Activated CD4-positive, alpha-beta T cell treated with anti-CD3 and anti-CD28 coated beads, Interleukin-2, amount 10 ng/mL, durations not matched to agents 7 days and 5 days (primary cell): ENCODE measurements at places on chromosomes 6 and 20. TPM values are rescaled to one million over a fixed set of nuclear protein-coding genes. Genes with fewer than 3 reads are reported as not detected.
A peak's percentile ranks its signal among the peaks of the same experiment; 100 is the strongest.

DNA sequence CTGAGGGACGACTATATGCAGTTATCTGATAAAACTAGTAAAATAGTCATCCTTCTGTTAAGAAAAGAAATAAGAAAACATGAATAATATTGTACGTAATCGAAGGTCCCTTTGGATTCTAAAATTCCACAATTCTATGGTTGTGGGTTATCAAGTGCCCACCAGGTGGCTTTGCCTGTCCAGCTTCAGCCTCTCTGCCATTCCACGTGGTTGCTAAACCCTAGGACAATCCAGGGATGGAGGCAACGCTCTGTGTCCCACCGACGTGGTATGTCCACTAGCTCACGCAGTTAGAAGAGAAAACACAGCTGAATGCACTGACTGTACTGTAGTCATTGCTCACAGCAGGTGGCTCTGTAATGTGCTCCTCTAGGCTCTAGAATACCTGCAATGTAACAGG, 349.3 kb downstream of the FARS2 start:
- DNase-seq, result no peak

- DNase-seq, result no peak
Observed at GRCh38 chr6:43819958-43820357, 49.9 kb downstream of the VEGFA start.

IYD gene
- total RNA-seq, result not detected

DNA sequence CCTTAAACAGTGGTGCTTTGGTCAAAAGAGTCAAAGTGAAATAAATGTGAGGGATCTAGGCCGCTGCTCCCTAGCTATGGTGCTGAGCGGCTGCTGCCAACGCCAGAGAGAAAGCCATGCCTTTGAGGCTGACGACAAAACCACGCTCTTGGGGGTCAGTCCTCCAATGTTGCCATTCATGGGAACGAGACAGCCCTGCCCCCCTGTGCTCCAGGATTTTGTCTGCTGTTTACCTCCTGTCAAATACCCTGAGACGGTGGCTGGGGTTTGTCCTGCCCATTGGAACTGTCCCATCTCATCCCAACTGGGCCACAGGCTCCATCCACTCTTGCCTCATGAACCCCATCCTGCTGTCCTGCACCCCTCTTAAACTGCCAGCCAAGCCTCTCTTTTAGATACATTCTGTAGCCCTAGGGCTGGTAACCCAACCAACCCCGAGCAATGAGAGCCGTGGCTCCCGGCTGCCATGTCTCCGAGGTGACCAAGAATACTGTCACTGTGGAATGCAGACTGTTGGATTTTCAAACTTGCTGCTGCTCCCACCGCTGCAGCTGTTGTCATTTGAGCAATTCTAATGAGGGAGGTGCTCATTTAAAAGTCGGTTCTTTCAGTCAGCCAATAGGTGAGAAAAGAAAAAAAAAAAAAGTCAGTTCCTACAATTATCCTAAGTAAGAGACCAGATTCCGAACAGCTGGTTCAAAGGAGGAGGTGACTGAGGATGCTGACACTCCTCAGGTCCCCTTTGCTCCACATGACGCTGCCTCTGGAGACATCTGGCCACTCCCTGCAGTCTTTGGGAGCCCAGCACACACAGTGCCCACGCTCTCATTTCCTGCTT, 73.1 kb upstream of the QKI start:
- DNase-seq, result no peak

DNA sequence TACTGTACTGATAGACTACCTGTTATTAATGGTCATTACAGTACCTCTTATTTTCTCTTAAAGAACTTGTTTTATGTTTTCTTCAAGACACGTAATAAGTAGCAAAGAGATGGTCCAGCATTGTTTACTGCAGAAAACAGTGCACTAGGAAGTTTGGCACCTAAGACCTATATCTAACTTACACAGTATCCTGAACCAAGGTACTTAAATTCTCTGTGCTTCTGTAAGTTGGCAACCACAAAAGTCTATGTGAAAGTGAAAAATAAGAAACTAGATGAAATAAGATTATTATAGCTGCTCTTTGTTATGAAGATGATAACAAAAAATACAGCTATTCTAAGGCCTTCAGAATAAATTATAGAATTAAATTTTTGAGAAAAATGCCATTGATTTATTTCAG, 411.7 kb upstream of the SOX4 start:
- DNase-seq, result no peak

DNA sequence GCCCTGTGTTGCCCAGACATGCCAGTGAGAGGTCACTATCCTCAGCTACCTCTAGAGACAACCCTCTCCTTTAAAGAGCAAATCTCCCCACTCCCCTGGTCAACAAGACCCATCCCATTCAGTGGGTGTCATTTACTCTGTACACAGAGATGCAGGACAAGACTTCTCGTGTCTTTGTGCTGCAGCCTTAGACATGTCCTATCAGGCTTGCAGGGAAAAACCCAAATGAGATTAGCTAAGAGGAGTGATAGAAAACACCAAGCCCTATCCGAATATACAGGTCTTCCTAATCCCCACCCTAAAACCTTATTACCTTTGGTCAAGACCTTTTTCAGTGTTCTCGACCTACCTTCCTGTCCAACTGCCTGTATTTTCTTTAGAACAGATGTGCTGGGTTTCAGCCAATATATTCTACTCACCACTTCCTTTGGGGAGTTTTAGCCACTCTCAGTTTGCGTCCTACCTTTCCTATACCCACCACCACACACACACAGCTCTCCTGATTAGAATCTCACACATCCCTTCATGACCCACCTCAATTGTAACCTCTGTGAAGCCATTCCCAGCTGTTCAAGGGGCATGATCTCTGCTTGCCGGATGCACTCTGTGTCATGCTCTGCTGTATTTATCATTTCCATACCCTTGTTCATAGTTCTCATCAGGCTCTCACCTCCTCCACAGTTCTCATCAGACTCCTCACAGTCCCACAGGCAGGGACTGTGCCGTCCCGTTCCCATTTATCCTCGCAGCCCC, 39.7 kb downstream of the TRAM2 start:
- no peak for DNase-seq

- DNase-seq, result no peak
Observed at GRCh38 chr20:10705801-10706459, 32.1 kb upstream of the JAG1 start.

- no peak for DNase-seq
Observed at GRCh38 chr6:41588111-41588510, 41.9 kb downstream of the FOXP4 start.

DNA sequence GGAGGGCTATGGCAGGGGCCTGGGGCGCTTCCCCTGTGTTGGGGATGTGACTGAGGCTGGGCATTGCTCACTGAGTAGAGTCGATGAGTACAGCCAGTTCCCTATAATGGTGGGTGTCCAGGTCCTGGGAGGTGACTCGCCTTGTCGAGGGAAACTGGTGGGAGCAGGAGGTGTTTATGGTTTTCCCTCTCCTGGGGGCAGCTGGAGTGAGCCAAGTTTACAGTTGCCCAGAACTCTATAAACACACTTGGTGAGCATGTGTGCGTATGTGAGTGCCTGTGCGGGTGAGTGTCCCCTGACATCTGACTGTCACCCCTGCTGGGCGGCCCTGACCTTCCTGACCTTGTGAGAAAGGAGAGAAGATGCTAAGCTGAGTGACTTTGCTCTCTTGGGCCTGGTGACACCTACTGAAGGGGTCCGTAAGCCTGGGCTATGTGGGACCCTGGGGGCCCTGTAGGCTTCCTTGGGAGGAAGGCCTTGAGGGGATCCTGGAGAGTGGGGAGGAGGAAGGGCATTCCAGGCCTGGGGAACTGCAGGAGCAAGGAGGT, 65.9 kb downstream of the VEGFA start:
- DNase-seq, result no peak

- no peak for DNase-seq
Observed at GRCh38 chr6:86949771-86950170, 12.4 kb downstream of the HTR1E start.

HLA-DQA2 gene
- 0.62 TPM for total RNA-seq

GRCh38 chr6:68975064-68975463, 340.0 kb downstream of the ADGRB3 start:
- DNase-seq, result no peak

- no peak for DNase-seq
Observed at GRCh38 chr6:44156494-44157151, 2.0 kb upstream of the CAPN11 start.

DNA sequence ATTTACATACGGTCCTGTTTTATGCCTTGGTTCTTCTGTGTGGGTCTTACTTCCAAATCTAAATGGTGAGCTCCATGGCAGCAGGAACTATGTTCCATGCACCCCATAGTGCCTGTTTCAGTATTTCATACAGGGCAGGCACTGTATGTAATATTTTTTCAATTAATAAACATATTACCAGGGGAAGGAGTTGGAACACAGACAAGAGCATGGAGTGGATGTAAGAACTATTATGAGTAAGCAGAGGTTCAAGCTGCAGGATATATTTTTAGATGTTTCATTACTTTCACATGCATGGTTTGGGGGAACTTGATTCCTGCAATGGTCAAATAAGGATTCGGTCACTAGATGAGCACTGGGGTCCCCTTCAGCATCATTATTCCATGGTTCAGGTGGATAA, 108.3 kb downstream of the KIF13A start:
- DNase-seq, result no peak

DNA sequence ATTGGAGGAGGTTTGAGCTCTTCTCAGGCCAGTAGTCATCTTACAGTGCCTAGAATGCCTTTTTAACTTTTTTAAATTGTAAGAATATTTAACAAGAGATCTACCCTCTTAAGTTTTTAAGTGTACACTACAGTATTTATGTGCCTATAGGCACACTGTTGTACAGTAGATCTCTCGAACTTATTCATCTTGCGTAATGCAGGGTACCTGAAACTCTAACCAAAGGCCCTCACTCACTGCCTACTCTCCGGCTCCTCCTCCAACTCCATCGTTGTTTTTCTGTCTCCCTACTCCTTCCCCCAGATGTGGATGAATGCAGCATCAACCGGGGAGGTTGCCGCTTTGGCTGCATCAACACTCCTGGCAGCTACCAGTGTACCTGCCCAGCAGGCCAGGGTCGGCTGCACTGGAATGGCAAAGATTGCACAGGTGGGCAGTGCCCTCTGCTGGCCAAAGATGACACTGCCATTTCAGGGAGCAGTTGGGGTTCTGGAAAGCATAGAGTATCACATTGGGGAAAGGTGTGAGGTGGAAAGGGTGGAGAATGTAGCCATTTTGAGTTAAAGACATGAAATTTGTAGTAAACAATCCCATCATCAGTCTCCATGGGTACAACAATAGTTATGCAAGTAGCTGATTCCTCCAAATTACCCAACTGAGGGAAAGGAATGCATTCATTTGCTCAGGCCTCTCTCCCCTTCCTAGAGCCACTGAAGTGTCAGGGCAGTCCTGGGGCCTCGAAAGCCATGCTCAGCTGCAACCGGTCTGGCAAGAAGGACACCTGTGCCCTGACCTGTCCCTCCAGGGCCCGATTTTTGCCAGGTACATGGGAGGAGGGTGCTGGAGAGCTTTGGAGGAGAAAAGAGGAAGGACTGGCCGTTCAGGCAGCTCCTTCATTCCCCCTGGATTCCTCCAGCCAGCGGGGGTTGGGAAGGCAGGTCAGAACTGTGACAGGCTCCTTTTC, 18.4 kb upstream of the ZNF76 start:
- DNase-seq, result peak; percentile 76

HEBP2 gene
- total RNA-seq, result 11.7 TPM

GRCh38 chr6:144867761-144868160, 582.6 kb downstream of the UTRN start:
- DNase-seq, result no peak

- DNase-seq, result no peak
Observed at GRCh38 chr6:4560221-4561077, 215.8 kb upstream of the CDYL start.

DNA sequence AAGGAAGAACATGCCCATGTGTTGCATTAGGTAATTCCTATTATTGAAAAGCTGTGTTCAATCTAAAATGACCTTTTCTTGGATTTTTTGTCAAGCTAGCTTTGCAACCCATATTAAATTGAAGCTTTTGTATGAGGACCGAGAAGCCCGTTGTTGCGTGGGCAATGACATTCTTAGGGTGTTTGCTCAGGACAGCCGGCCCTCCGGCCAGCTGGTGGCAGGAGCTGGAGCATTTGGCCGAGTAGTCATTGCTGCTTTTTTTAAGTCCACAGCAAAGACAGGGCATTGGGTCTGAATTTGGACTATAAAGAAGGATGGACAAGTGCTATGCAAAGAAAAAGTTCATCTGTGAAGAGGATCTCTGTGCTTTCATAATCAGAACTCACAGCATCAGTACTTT, 365.8 kb downstream of the SAMD5 start:
- DNase-seq, result no peak

- DNase-seq, result no peak
Observed at GRCh38 chr6:123838505-123839234, 35.0 kb downstream of the NKAIN2 start.

DNA sequence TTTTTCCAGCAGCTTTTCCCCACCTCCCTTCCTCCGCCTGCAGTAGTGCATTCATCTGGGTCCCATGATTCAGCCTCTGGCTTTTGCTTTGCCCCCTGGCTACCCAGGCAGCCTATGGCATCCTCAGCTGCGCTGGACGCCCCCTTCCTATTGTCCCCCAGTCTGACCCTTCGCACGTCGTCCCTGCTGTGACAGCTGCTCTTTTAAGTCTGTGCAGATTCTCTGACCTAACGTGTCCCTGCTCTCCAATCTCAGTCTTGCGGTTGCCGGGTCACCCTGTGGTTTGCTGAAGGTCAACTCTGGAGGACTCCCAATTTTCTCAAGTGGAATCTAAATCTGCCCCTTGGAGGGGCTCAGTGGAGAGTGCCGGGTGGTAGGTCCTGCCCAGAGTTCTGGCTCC, 294.3 kb downstream of the CDC5L start:
- DNase-seq, result no peak

GRCh38 chr6:17673543-17674254, 33.0 kb downstream of the NUP153 start:
- DNase-seq, result no peak

DCDC2 gene
- total RNA-seq, result not detected

RUNX2 gene
- total RNA-seq, result 13.2 TPM

DNA sequence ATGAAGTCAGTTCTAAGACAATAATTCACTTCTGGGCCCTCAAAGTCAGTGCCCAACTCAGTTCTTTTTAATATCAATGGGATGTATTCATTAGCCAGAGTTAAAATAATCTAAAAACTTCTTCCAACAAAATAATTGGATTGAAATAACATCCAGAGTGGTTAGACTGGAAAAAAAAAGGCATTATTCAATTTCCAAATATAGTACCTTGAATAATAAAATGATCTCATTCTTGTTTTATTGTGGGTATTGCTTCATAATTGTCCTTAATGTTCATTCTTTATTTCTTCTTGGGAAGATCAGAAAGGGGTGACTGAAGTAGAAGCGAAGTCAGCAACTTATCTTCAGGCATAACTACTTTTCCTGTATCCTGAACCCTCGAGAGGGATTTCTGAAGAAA, 85.1 kb upstream of the JARID2 start:
- DNase-seq, result no peak

PPP1R16B gene
- 63.6 TPM for total RNA-seq

DNA sequence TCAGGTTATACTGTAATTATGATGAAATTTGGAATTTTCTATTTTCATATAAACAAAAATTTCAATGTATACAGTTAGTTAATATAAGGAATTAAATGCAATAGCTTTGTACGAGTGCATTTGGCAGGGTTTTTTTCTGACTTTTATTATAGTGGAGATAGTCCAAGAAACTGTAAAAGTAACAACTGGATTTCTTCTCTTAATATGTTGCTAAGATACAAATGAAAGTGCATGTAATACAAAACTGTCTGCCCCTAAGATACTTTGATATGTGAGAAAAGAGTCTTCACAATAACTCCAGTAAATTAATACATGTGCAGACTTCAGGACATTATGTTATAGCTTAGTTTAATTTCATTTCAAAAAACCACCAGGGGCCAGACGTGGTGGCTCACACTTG, 721.4 kb downstream of the CBLN4 start:
- no peak for DNase-seq

- DNase-seq, result no peak
Observed at GRCh38 chr6:63788569-63788968, 153.0 kb downstream of the PHF3 start.

TCF15 gene
- total RNA-seq, result not detected

TCF21 gene
- total RNA-seq, result not detected

SIRPD gene
- 0.17 TPM for total RNA-seq
